ENCODE measurements at places on chromosomes 13 and 19. TPM values are rescaled to one million over a fixed set of nuclear protein-coding genes. Genes with fewer than 3 reads are reported as not detected.

PLK5 gene
- total RNA-seq = not detected

LAMP1 gene
- 235 TPM for total RNA-seq

SHD gene
- total RNA-seq = 0.21 TPM

- no peak for DNase-seq
These were observed 10.2 kb upstream of the ANKRD10 start for GRCh38 chr13:110925023-110925612.

- DNase-seq = peak; percentile 8
These were observed 10.3 kb upstream of the EDNRB start for GRCh38 chr13:77928909-77929308.

- no peak for DNase-seq
These were observed 245.5 kb upstream of the TSHZ3 start for GRCh38 chr19:31594701-31595100.

- DNase-seq = no peak
These were observed 185.8 kb upstream of the TSHZ3 start for GRCh38 chr19:31534786-31535657.

- DNase-seq = no peak
These were observed 48.6 kb downstream of the UBL3 start for GRCh38 chr13:29801737-29802305.

DNA sequence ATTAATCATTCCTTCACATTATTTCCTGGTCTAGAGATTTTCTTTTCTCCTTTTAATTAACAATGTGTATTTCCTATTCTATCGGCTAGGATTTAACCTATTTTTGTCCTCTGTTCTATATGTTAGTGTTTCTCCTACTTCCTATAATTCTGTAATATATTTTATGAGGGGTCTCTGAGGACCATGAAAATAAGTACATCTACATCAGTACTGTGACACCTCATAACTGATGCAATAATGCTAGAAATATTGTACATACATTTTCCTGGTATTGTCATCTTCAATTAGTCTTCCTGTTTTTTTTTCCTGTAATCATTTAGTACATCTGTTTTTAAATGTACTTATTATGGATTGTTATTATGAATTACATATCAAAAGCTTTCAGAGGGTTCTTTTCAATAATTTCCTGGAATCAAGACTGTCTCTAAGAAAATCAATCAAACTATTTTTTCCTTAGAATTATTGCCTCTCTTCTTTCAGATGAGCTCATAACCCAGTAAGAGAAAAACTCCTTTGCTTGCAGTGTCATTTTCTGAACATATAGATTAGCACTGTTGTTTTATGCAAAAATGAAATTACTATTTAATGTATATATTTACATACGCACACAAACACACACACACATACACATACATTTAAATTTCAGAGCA, 1004.3 kb downstream of the SLITRK5 start:
- no peak for DNase-seq

- peak; percentile 0 for DNase-seq
These were observed 3.9 kb downstream of the SIX5 start for GRCh38 chr19:45764945-45765701.

DNA sequence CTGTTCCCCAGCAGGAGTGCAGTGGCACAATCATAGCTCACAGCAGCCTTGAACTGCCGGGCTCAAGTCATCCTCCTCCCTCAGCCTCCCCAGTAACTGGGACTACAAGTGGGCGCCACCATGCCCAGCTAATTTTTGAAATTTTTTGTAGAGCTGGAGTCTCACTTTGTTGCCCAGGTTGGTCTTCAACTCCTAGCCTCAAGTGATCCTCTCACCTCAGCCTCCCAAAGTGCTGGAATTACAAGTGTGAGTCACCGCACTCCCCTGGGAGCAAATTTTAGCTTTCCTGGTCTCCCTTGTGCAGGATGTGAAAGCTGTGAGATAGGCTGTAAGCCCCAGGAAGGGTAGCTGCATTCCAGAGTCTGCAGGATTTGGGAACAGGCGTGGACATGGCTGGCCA, 5.4 kb upstream of the GARRE1 start:
- DNase-seq = no peak

- no peak for DNase-seq
These were observed 190.6 kb downstream of the MZT1 start for GRCh38 chr13:72536714-72537394.

DNA sequence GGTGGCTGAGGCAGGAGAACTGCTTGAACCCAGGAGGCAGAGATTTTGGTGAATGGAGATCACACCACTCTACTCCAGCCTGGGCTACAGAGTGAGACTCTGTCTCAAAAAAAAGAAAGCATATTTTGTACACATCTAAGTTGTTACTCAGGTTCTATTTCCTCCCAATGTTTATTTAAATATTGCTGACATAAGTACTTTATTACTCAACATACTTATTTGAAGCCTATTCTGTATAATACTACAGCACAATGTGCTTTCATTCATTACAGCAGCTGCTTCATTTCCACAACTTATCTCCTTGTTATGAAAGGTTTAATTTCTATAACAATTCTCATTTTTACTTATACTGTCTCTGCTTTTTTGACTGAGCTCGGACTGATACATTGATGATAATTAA, 495.7 kb downstream of the SLITRK1 start:
- no peak for DNase-seq

DNA sequence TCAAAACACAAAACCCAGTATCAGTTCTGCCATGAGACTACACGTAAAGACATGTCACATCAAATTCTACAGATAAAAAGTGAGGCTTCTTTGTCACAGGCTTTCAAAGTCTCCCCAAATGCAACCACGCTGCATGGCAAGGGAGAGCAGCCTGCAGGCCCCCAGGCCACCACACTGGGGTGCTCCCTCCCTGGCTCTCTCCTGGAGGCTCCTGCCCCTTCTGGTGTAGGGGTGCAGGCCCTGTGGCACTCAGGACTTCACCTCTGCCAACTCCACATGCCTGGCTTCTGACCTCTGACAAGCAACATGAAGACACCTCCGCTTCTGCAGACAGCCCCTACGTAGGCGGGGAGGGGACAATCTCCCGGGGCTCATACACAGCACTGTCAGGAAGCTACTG, 14.3 kb downstream of the AKAP8 start:
- DNase-seq = no peak

DNA sequence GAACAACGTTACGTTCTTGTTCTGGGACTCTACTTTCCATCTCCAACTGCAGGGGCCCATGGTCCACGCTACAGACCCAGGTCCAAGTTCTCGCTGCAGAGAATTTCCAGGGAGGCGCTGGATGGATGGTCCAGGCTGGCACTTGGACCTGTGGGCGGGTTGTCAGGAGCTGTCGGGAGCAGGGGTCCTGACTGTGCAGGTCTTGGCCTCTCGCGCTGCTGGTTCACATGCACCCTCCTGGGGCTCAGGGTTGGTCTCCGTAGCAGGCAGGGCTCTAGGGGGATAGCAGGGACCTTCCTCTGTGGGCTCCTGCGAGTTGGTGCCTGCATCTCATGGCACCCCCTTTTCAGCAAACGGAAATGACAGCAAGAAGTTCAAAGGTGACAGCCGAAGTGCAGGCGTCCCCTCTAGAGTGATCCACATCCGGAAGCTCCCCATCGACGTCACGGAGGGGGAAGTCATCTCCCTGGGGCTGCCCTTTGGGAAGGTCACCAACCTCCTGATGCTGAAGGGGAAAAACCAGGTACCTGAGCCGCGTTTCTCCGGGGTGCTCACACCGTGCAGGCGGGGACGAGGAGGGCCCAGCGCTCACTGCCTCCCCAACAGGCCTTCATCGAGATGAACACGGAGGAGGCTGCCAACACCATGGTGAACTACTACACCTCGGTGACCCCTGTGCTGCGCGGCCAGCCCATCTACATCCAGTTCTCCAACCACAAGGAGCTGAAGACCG, 6.6 kb downstream of the PTBP1 start:
- no peak for DNase-seq

DNA sequence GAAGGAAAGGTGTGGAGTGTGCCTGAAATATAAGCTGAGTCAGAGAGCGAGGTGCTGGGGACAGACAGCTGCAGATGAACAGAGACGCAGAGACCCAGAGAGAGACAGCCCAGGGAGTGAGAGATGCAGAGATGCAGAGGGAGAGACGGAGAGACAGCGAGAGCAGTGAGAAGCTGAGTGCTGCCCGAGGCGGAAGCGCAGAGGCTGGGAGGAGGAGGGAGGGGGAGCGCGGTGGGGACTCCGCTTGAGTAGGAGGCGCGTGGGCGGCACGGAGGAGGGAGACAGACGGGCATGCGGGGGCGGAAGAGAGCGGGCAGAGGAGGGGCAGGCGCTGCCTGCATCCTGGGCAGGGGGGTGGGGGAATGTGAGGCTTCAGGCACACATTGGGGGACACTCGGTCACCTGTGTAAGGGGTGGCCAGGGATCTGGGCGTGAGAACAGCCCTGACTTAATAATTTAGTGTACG, 25.7 kb downstream of the SLC8A2 start:
- DNase-seq = no peak

DNA sequence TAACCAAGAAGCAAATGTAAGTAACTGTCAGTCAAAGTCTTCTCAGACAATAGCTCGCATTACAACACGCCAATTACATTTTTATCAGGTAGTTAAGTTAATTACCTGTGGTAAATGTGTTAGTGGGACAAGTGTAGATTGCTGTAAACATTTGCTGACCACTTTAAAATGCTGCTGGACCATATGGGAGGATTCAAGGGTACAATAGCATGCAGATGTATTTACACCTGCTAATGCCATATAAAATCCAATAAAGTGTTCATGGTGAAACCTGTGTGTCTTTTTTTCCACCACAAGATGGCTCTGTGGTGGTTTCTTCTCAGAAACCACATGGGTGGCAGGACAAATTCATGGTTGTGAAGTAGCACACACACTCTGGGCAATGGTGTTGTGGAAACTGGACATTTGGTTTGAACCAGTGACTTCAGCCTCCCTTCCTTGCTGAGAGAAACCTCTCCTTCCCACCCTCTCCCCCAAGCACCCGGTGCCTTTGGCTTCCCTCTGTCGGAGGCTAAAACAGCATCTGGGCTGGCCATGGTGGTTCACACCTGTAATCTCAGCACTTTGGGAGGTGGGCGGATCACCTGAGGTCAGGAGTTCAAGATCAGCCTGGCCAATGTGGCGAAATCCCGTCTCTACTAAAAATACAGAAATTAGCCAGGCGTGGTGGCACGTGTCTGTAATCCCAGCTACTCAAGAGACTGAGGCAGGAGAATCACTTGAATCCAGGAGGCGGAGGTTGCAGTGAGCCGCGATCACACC, 18.1 kb upstream of the GTF3A start:
- peak; percentile 89 for DNase-seq

DNA sequence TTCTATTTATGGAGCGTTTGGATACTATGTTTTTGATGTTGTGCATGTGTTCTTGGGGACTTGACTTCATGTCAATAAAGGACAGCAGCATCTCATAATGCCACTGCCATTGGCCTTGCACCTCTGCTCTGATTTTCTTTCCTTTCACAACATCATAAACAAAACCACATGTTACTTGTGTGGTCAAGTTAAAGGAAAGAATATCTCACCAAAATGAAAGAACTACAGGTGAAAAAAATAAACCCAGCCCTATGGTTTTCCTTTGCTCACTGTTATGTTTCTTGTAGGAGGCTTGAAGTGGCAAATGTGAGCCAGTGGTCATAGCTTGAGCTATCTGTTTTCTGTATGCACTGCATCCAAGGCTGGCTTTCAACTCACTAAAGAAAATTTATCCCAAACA, 240.4 kb downstream of the KCNRG start:
- no peak for DNase-seq

Data from HT-29 (cell line).